ENCODE measurements at places on chromosomes 4 and X.
A peak's percentile ranks its signal among the peaks of the same experiment; 100 is the strongest.

DNA sequence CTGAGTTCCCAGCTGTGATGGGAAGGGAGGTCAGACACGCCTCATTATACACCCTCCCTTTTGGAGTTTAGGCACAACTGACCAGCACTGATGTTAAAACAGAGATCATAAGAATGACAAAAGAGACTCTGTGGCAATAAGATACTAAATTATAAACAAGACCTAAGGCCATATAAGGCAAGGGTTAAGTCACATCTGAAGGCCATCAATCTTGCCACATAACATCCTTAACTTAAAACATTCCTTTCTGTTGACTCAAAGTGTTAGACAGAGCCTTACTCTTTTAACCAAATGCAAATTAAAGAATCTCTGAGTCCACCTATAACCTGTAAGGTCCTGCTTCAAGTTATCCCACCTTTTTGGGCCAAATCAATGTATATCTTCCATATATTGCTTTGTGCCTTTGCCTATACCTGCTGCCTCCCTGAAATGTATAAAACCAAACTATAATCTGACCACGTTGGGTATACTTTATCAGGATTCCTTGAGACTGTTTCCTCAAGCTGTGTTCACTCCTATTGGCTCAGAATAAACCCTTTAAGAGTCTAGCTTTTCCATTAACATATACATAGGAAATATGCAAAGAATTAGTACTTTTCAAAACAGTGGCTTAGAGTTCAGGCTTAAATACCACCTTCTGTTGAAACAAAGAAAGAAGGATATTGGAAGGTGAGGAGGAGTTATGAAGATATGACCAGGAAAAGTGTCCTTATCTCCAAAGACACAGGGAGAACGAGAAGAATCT lies 214.4 kb upstream of the PPP1R2C start:
- DNase-seq, result no peak

DNA sequence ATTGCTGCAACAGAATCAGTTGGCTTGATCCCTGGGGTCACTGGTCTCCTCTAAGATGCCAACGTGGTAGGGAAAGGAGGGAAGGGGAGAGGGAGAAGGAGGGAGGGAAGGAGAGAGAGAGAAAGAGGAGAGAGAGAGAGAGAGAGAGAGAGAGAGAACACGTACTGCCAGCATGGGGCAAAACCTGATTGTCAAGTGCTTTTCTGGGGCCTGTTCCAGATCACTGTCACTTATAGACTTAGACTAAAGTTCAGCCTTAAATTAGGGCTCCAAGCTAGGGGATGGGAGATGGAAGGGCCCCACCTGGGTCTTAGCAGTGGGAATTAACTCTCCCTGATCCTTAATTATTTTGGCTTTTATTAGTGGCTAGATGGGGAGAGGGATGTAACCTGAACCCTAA lies 12.9 kb downstream of the SHROOM4 start:
- DNase-seq, result no peak

GRCh38 chr4:124183231-124183630 lies 529.3 kb downstream of the ANKRD50 start:
- no peak for DNase-seq

GRCh38 chr4:120228086-120228485 lies 161.4 kb upstream of the MAD2L1 start:
- no peak for DNase-seq

DNA sequence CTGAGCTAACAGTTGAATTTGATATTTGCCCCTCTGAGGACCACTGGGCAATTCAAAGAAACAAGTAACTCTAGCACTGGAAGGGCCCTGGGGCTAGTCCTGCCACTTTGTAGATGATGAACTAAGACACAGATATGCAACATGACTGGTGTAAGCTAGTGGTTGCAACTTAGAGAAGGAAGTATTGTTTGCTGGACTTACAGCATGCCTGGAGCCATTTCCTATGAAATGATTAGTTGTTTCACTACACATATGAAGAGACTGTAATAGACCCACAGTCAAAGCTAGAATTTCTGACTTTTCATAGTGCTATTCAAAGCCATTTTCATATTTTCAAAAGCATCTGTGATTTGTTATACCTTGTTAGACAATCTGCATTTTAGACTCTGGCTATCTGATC lies 96.2 kb downstream of the TSPAN7 start:
- no peak for DNase-seq

DNA sequence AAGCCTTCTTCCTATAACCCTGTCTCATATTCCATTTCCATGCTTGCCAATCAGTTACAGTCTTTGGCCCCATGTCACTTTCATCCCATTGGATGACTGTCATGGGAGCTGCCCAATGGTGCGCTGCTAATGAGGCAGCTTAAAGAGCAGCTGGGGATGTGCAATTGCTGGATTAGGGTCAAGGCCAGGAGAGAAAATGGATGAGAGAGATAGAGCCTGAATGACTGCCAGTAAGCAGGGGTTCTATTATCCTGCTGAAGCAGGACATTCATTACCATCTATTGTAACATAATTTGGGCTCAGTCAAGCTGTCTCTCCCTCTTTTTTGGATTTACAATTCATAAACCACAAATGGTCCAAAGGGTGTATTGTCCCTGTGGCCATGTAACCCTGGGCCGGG lies 909.0 kb downstream of the CENPC start:
- no peak for DNase-seq

DNA sequence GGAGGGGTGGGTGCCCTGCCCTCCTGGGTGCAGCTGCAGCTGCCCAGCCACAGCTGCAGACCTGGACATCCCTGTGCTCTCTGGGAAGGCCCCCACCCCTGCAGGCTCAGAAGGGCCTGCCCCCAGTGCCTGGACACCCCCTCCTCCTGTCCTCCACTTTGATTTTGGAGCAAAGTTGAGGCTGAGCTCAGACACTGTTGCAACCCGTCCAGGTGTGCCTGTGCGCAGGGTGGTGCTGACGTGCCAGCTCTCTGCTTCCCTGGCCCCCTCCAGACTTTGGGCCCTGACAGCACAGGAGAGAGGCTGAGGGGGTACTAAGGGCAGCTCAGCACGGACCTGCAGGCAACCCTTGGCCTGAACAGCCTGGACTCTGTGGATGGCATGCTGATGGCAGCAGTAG lies 750.3 kb downstream of the ARAP2 start:
- DNase-seq, result no peak

DNA sequence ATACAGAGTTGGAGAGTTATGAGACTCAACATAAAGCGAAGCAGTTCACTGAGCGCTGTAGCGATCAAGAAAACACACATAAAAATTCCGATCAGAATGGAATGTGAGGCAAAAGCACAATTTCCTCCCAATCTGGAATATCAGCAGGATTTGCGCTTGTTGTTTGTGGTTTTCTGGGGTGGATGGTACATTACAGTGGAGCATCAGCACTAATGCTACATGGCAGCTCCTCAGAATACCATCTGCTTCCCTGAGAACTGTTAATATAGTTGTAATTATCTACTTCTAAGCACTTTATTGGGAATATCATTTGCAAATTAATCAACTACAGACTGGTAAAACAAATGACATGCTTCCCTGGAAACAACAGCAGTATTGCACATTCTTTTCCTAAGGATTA lies 324.1 kb upstream of the PPARGC1A start:
- DNase-seq, result no peak

DNA sequence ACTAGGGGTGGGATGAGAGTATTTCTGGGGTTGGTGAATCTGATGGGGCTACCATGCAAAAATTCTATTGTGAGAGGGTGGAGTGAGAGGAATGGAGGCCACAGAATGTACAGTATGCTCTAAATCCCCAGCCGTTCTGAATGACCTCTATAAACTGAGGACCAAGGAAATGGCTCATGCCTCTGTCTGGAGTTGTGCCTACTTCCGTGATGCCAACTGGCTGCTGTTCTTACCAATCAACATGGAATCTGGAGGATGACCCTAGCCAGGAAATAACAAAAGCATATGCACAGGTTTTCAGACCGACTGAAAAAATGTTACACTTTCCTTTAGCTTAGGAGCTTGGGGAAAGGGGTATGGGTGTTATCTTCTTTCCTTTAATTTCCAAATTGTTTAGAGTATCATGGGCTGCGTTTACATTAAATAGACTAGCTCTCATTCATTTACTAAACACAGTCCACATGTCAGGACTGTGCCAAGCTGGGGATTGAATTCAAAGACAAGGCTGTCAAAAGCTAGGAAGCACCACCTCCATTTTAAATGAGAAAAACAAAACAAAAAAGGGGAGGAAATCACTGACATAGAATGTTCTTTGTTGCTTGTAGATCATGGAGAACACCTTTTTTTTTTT lies 20.2 kb upstream of the CCKAR start:
- no peak for DNase-seq

DNA sequence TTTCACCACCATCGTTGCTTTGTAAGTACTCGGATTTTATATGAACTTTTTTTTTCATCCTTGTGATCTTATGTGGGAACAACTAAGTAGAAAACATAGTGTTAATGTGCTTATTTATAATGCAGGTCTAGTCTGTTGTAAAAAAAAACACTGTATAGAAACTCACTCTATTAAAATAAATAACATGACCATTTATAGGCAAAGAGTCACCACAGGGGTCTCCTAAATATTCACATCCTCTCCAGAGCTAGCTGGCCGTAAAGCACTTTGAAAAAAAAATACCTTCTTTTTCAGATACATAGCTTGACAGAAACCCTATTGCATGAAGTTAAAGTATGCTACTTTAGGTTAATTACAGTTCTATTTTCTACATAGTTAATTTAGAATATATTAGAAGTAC lies 11.2 kb downstream of the TMEM184C start:
- no peak for DNase-seq

DNA sequence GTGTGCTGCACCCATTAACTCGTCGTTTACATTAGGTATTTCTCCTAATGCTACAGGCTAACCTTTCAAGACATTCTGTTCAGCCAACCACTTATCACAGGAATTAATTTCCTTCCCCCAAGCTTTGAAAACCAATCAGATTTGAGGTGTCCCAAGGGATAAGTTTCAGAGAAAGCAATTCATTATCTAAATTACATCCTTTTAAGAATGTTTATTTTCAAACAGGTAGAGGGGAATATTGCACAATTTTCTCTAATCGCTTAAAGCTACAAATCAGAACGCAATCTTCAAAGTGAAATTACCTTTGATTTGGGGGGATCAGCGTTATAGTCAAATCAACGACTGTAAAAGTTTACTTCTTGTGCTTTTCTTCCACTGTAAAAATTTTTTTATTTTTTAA lies 1.6 kb downstream of the CLOCK start:
- DNase-seq, result no peak

GRCh38 chr4:48090621-48091020 lies 43.4 kb downstream of the TXK start:
- DNase-seq, result no peak

DNA sequence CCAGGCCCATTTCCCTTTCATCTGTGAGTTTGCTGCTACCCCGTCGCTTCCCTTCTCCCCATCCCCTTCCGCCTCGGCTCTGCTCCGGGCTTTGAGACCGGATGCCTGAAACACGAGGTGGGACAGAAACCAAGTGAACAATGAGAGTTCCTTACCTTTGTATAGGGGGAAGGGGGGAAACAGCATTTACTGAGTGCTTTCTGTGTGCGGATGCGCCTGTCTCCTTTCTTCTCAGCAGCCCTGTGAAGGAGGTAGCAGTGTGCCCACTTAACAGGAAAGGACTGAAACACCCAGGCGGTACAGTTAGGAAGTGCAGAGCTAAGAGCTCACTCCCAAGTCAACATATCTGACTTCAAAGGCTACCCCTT lies 43.2 kb upstream of the TMSB15B start:
- no peak for DNase-seq

- DNase-seq, result no peak
Measured at GRCh38 chr4:37138789-37139188, 105.8 kb upstream of the NWD2 start.

DNA sequence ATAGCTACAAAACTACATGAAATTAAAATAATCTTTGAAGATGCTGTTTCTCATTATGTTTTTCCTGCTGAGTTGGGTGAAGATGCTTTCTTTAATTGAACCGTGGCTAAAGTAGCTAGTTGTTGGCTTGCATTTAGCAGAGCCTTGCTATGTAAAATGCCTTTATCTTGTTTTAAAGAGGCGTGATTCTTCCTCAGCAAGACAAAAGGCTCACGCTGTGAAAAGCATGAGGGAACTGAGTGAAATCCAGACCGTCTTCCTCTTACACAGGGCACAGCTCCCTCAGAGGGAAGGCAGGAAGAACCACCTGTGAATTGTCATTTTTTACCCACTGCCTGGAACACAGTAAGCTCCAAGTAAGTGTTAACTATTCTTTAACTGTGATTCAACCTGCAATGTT lies 39.0 kb upstream of the ZNF518B start:
- DNase-seq, result no peak

DNA sequence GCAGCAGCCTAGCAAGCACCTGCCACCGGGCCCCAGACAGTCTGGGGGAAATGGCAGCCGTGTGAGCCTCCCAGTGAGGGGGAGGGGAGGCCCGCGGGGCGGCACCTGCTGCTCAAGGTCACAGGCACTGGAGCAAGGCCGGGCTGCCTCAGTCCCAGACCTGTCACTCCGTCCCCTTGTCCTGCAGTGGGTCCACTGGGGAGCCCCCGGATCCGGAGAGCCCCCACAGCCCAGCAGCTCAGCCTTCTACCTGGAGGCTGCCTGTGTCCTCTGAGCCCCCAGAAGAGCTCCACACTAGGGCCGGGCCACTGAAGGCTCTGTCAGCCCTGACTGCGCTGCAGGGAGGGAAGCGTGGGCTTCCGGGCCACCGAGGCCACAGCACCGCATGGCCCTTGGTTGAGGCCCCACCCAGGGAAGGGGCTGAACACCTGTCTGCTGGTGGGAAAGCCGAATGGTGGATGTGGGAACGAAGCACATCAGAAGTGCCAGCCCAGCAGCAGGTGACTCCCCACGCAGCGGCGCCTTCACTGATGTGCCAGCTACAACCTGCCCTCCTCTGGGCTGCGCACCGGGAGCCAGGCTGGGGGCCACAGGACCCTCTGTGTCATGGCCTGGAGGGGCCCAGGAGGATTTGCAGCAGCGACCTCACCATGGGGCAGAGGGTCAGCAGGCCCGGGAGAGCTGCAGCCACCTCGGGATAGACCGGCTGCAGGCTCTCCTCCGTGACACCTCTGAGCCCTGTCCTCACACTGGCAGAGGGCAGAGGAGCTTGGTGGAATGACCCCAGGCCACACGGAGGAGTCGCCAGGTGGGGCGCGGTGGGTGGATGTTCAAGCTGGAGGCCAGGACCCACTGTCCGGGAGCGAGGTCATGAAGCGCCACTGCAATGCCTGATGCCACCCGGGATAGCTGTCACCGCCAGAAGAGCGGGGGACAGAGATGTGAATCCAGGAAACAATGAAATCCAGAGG lies 35.0 kb upstream of the MXD4 start:
- peak; percentile 58 for DNase-seq

- no peak for DNase-seq
Measured at GRCh38 chr4:19074036-19074435, 1052.5 kb upstream of the LCORL start.

DNA sequence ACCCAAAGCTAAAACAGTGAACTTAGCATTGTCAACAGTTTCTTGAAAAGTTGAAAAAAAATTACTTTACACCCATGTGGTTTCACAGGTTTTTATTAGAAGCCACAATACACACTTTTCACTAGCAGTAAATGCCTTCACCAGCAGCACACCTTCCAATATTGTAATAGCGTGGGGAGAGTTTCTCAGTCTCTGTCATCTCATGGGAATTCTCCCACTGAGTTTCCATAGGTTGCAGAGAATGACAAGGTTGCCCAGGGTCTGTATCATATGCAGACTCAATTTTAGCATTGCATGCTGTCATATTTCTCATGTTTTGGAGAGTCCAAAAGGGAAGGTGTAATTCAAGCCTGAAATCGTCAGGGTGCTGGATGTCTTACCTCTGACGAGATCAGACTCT lies 486.1 kb upstream of the TENM3 start:
- DNase-seq, result no peak
